ENCODE measurements at places on chromosomes 16 and 17. TPM values are rescaled to one million over a fixed set of nuclear protein-coding genes. Genes with fewer than 3 reads are reported as not detected.

Gene EVPL
- polyA plus RNA-seq, result 15.8 TPM

DNA sequence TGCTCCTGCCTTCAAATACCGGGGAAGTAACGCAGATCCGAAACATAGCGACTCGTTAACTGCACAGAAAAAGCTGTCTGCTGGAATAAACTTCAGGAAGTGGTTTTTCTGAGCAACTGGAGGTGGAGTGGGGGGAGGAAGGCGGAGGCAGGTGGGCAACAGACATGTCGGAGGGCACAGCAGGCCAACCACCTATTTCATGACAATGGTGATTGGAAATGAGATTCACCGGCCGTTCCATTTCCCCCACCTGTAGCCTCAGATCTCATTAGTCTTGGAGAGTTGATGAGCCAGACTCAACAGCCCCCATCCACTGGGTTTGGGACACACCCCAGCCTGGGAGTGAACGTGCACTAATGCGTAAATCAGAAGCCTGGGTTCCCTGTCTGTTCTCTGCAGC, 7.7 kb upstream of the PECAM1 start:
- DNase-seq, result no peak

Gene SLC13A2
- not detected for polyA plus RNA-seq

Gene FZD2
- polyA plus RNA-seq, result 28.7 TPM

Gene HOXB5
- 28.0 TPM for polyA plus RNA-seq

- no peak for DNase-seq
These were observed 161.4 kb upstream of the CHMP6 start for GRCh38 chr17:80830020-80830780.

Measured in right lung (tissue), 10 donors.